ENCODE measurements at places on chromosomes 3 and 15. TPM values are rescaled to one million over a fixed set of nuclear protein-coding genes. Genes with fewer than 3 reads are reported as not detected.
A peak's percentile ranks its signal among the peaks of the same experiment; 100 is the strongest.

DNA sequence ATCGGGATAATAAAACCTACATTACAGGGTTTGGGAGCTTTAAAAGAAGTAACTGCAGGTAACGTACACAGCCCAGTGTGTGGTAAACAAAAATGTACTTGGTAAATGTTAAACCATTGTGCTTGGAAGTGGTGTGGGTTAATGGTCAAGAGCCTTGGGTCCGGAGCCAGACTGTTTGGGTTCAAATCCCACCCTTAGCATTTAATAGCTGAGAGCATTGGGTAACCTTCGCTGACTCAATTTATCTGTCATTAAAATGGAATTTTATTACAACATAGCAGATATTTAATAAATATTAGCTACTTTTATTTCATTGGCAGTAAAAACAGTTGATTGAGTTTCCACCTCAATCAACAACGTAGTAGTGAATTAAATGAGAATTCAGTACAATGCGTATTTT is 1.5 kb downstream of the FSTL1 start:
- DNase-seq, result no peak
- H3K36me3 ChIP-seq, result no peaks in the 10 kb centered on the region
- H3K4me1 ChIP-seq, result peaks cover 4% of the 10 kb centered on the region
- no peaks in the 10 kb centered on the region for H3K27me3 ChIP-seq
- H3K27ac ChIP-seq, result peak overlapping the region; percentile 96
- peak overlapping the region; percentile 72 for H3K4me3 ChIP-seq

DNA sequence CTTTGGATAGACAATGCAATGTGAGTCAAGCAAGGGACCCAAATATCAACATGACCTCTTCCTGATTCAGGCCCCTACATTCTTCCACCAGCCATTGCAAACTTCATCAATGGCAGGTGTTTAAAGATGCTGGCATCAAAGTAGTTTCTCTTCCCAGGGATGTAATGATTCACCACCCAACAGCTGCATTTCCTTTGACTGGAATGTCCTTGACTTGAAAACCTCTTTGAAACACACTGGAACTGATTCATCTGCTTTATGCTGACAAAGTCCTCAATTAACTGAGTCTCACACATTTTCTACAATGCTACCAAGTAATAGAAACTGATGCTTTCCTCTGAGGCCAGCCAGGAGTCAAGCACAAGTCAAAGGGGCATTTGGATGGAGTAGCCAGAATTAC is 385.5 kb downstream of the GBE1 start:
- H3K27ac ChIP-seq, result no peak overlapping the region
- H3K4me3 ChIP-seq, result no peak overlapping the region
- no peaks in the 10 kb centered on the region for H3K4me1 ChIP-seq
- H3K27me3 ChIP-seq, result no peaks in the 10 kb centered on the region
- no peak for DNase-seq

DNA sequence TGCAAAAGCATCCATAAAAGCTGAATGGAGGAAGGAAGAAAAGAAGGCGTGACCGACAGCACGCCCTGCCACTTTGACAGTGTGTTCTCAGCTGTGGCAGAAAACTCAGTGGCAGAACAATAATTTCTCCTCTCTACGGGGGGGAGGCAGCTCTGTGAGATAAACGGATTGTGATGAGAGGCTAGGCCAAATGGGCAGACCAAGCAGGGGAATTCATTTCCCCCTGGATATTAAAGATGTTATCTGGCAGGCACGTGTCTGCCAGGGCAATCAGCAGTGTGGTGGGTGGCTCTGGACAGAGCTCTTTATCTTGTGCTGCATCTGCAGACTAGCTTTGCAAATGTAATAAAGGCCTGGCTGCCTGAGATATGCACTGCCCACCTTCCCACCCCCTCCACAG is 1.9 kb upstream of the RMDN3 start:
- DNase-seq, result no peak
- no peaks in the 10 kb centered on the region for H3K4me1 ChIP-seq
- no peaks in the 10 kb centered on the region for H3K36me3 ChIP-seq
- no peak overlapping the region for H3K4me3 ChIP-seq

GRCh38 chr3:16430717-16431630 is 82.5 kb downstream of the RFTN1 start:
- no peak for DNase-seq
- H3K4me1 ChIP-seq, result no peaks in the 10 kb centered on the region
- peak overlapping the region; percentile 88 for H3K27ac ChIP-seq
- H3K27me3 ChIP-seq, result no peaks in the 10 kb centered on the region
- H3K4me3 ChIP-seq, result no peak overlapping the region

DNA sequence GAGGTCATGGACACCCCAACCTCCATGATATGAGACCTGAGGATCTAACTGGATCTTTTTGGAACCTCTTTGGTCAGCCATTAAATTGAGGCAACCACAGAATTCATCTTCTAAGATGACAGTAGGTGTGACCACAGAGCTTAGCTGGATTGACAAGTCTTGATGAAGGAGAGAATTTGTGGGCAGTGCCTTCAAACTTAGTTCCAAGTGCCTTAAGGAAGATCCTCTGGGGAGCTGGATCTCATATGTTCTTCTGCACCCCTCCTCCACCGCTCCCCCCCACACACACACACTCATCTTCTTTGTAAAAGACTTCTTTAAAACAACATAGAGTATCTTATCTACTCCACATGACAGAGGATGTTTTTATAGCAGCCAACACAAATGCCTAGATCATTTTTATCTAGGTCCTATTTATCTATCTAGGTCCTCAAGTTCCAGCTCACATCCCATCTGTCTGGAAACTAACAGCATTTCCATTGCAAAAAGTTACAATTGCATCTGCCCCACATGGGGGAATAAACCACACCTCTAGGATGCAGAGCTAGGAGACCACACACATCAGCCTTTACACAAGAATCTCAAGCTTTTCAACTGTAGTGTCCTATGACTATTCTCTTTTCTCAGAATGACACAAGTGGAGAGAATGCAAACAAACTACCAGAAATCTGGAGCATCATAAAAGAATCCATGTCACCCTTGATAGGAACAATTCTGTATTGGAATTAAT is 37.4 kb downstream of the WWTR1 start:
- H3K27me3 ChIP-seq, result no peaks in the 10 kb centered on the region
- no peaks in the 10 kb centered on the region for H3K36me3 ChIP-seq

GRCh38 chr3:65153850-65154512 is 466.2 kb upstream of the ADAMTS9 start:
- no peak for DNase-seq
- no peak overlapping the region for H3K27ac ChIP-seq
- no peaks in the 10 kb centered on the region for H3K36me3 ChIP-seq
- no peaks in the 10 kb centered on the region for H3K4me1 ChIP-seq
- no peaks in the 10 kb centered on the region for H3K27me3 ChIP-seq
- no peak overlapping the region for H3K4me3 ChIP-seq

- H3K27ac ChIP-seq, result no peak overlapping the region
- no peaks in the 10 kb centered on the region for H3K27me3 ChIP-seq
- H3K4me3 ChIP-seq, result no peak overlapping the region
- no peak for DNase-seq
Measured at GRCh38 chr3:100645913-100646312, 36.5 kb downstream of the ADGRG7 start.

DNA sequence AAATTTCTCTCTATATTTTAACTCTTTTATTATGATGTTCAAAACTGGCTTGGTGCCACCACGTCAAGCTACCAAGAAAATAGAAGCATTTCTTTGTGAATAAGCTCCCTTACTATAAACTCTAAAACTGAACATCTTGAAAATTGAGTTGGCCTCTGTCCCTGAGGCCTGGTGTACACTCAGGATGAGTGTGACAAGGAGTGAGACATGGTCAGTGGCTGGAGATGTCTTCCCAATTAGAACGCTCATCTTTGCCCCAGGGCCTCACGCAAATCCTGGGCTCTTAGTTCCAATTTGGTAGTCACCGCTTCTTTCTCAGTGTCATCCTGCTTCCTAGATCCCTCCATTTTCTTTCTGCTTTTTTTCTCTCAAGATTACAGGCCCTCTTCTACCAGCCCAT is 26.2 kb downstream of the SLC2A2 start:
- no peak overlapping the region for H3K4me3 ChIP-seq
- H3K36me3 ChIP-seq, result peaks cover 2% of the 10 kb centered on the region
- no peaks in the 10 kb centered on the region for H3K4me1 ChIP-seq
- H3K27me3 ChIP-seq, result no peaks in the 10 kb centered on the region

IL5RA gene
- 3.6 TPM for total RNA-seq

GOLGA8S gene
- not detected for total RNA-seq

C3orf85 gene
- not detected for total RNA-seq
